Type B pancreatic cell (in vitro differentiated cells): ENCODE measurements at places on chromosomes 7 and 10. TPM values are rescaled to one million over a fixed set of nuclear protein-coding genes. Genes with fewer than 3 reads are reported as not detected.

- no peak for DNase-seq
Observed at GRCh38 chr7:55644567-55644966, 72.3 kb upstream of the VOPP1 start.

GRCh38 chr7:10672186-10672585, 301.5 kb upstream of the PHF14 start:
- DNase-seq = no peak

ZNHIT1 gene
- total RNA-seq = 61.1 and 68.7 TPM in 2 replicates

FAM107B gene
- 46.7 and 50.9 TPM in 2 replicates for total RNA-seq

DNA sequence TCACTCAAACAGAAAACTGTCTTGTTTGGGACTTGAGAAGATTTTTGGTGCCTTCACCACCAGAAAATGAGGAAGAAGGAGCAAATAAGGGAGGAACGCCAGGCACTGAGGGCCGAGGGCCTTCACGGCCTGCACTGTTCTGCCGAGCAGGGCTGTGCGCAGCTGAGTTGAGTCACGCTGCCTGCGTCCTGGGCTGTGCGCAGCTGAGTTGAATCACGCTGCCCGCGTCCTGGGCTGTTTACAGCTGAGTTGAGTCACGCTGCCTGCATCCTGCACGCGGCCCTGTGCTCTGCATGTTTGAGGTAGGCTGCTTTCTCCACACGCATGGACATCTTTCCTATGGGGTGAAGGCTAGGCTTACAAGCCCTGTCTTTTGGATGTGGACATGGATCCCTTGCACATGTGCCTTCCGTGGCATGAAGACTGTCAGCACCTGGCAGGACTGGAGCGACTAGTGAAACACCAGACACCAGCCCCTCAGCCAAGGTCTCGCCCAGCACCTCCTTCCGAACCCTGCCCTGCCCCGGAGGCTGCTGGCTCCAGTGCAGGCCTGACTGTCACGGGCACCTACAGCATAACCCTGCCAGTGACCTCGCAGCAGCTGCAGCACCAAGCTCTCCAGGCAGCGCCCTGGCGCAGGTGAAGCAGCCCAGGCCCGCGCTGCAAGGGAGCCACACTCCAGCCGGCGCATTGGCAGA, 96.7 kb downstream of the HTR5A start:
- no peak for DNase-seq

GRCh38 chr7:101250324-101250723, 5.4 kb upstream of the FIS1 start:
- no peak for DNase-seq

EEF1AKMT2 gene
- total RNA-seq = 18.7 and 18.8 TPM in 2 replicates

OR2A5 gene
- total RNA-seq = not detected in 2 replicates

HOXA6 gene
- 4.2 and 10.9 TPM in 2 replicates for total RNA-seq

DNA sequence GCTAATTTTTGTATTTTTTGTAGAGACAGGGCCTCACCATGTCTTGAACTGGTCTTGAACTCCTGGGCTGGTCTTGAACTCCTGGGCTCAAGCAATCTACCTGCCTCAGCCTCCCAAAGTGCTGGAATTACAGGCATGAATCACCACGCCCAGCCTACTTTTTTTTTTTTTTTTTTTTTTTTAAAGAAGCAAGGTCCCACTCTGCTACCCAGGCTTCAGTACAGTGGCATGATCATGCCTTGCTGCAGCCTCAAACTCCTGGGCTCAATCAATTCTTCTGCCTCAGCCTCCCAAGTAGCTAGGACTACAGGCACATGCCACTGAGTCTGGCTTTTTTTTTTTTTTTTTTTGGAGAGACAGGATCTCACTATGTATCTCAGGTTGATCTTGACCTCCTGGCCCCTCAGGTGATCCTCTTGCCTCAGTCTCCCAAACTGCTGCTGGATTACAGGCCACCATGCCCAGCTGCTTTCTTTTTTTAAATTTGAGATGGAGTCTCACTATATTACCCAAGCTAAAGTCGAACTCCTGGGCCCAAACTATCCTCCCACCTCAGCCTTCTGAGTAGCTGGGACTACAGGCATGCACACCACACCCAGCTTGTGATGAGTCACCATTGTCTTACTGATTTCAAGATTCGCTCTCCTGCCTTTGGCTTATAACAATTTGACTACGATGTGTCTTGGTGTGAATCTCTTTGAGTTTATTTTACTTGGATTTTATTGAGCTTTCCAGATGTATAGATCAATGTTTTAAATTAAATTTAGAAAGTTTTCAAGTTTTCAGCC, 9.0 kb downstream of the RPEL1 start:
- DNase-seq = no peak

DNA sequence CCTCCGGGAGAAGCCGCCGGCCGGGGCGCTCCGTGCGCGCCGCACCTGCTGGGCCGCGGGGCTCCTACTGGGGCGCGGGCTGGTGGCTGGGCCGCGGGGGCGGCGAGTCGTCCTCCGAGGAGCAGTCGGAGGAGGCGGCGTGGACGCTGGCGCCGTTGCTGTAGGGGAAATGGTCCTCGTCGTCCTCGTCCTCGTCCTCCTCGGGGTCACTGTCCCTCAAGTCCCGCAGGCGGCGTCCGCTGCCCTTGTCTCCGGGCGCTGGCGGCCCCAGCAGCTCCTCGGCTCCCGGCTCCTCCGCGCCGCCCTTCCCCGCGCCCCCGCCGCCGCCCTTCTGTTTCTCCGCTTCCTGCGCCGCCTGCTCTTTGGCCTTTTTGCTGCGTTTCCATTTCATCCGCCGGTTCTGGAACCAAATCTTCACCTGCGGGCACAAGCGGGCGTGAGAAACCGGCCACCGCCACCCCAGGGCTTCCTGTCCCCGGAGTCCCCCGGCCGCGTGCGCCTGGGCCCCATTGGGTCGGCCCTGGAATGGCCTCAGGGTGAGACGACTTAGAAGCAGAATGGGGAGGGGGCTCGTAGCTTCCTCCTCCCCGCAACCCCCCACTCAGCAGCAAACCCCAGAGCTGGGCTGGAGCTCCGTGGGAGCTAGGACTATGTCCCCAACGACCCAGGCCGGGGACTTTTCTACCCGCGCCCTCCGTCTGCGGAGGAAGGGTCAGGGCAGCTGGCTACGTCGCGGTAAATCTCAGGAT, 4.8 kb downstream of the MNX1 start:
- DNase-seq = no peak

DNA sequence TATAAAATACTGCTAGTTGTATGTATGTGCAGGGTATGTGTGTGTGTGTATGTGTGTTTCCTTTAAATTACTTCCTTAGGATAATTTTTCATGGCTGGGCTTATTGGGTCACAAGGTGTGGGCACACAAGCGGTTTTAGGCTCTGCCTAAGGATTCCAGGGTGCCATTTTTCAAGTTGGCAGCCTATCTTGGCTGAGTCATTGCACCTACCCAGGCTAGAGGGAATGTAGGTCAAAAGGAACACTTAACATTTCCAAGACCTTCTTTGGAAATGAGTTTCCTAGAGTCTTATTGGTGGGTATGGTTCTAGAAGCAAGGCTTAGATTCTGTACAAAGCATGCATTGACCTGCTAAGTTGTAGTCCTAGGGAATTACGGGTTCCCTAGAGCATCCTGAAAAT, 642.1 kb downstream of the LRMDA start:
- DNase-seq = no peak

GRCh38 chr10:76404531-76404930, 973.1 kb downstream of the LRMDA start:
- DNase-seq = no peak

ELFN1 gene
- 5.7 and 5.8 TPM in 2 replicates for total RNA-seq

BHLHA15 gene
- 0.46 and 0.57 TPM in 2 replicates for total RNA-seq

GRCh38 chr7:131383417-131384285, 56.0 kb downstream of the MKLN1 start:
- no peak for DNase-seq

PIP gene
- total RNA-seq = not detected in 2 replicates
